ENCODE measurements at places on chromosomes 2 and 18.
A peak's percentile ranks its signal among the peaks of the same experiment; 100 is the strongest.

GRCh38 chr2:159714247-159714930 lies 2.1 kb downstream of the MARCHF7 start:
- no peak for DNase-seq

- no peak for DNase-seq
These were observed 148.7 kb downstream of the OSR1 start for GRCh38 chr2:19209575-19210341.

DNA sequence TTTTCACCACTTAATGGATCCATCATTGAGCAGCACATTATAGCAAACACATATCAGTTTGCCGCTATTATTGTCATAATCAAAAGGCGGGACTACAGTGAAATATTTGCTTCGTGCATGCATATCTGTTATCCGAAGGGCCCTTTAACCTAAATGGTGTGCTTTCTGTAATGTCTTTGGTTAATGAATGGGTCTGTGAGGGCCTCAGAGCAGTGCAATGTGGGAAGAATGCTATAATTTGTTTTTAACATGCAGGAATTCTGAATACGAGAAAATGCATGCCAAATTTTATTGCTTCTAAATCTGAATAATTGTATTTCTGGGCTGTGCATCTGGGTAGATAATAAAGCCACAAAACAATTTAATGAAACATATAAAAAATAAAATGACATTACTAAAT lies 32.8 kb upstream of the CELF4 start:
- DNase-seq, result no peak

GRCh38 chr2:224922142-224922727 lies 120.0 kb downstream of the DOCK10 start:
- DNase-seq, result no peak

GRCh38 chr18:11991021-11991795 lies 9.9 kb downstream of the IMPA2 start:
- no peak for DNase-seq

DNA sequence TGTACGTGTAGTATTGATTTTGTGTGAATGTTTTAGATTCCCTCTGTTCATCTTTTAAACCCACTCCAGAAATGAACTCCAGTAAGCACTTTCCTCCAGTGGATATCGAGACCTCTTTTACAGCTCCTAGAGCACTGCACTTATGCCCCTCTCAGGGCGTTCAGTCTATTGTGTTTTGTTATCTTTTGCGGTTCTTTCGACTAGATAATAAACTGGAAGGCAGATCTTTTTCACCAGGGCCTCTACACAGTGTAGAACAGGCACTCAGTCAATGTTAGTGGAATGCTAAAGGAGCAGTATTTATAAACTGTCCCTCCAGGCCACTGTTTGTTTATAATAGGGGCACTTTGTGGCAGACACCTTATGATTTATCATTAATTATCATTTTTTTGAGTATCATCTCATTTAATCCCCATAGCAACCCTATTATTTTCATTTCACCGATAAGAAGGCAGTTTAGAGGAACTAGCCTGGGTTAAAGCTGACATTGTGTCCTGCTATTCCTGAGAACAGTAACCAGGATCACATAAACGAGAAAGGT lies 742 bp upstream of the SOS1 start:
- no peak for DNase-seq

GRCh38 chr2:187924293-187924692 lies 367.4 kb upstream of the GULP1 start:
- DNase-seq, result no peak

DNA sequence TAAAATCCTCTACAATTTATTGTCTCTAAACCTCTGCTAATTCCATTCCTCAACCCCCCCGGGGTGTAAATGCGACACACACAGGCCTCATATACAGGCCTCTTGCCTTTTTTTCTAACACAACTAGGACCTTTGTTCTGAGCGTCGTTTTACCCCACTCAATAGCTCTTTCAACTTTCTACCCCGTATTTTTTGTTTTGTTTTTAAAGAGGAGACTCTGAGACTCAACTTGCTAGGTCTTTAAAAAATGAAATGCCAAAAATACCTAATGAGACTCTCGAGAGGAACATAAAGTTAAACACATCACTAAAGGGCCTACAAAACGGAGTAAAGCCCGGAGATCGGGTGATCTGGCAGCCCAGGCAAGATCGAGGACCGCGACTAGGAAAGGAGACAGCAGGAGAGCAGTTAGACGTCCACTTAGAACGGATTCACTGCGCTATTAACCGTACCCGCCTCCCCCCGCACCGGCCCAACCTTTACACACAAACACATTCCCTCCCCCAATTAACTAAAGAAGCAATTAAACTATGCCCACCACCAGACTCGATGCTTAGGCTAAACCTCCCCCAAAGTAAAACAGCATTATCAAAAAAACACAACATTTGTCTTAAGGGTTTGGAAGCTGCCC lies 1.7 kb downstream of the TRIP12 start:
- DNase-seq, result no peak

DNA sequence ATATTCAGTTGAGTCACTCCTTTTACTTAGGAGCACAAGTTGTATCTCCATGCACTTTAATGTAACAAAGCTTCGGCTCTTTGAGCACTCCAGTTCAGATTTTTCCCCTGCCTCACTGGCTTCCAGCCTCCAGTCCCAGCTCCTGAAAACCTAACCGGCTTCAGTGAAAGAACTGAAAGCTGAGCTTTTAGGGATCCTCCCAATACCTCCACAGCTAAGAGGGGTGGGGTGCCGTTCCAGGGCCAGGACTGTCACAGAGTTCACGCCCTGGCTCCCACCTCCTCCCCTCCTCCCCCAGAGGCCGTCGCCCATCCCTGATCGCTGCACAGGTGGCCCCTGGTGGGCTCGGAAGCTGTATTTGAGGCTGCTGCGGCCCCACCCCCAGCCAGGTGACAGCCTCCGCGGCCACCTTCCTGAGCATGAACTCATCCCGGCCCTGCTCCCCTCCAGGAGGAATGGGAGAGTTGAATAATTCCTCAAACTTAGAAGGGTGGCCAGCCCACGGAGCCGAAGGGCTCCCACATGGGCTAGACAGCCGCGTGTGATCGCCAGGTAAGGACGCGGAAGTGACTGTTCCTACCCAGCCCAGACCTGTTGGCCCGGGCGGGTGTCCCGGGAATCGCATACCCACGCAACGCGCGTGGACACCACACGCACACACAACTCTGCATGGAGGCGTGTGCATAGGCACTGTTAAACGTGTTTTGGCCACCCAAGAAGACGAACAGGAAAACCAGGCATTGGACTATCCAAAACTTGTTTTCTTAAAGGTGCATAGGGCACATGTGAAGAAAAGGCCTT lies 1.8 kb downstream of the MYO5B start:
- peak; percentile 44 for DNase-seq

DNA sequence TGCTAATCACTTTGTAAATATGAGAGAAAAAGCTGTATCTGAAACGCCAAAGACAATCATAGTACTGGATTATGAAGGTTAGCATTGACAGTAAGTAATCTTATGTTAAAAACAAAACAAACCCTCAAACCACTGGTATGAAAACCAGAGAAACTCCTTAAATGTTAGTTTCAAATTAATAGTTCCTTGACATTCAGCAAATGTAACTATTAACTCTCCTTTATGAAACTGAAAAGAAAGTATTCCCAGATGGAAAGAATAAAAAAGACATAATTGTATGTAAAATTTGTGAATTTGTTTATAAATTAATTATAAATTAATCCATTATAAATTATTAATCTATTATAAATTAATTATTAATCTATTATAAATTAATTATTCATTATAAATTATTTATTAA lies 12.3 kb downstream of the FASTKD1 start:
- DNase-seq, result no peak

- DNase-seq, result no peak
These were observed 610.2 kb downstream of the DSC3 start for GRCh38 chr18:30432349-30432748.

DNA sequence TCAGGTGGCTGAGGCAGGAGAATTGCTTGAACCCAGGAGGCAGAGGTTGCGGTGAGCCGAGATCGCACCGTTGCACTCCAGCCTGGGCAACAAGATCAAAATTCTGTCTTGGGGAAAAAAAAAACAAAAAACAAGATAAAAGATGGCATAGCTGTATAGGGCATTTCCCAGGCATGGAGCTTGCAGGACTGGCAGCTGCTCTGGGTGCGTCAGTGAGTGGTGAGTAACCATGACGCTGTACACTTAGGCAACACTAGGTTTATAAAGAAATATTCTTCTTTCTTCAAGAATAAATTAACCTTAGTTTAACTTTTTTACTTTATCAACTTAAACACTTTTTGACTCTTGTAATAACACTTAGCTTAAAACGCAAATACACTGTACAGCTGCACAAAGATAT lies 15.4 kb downstream of the TGOLN2 start:
- DNase-seq, result no peak

DNA sequence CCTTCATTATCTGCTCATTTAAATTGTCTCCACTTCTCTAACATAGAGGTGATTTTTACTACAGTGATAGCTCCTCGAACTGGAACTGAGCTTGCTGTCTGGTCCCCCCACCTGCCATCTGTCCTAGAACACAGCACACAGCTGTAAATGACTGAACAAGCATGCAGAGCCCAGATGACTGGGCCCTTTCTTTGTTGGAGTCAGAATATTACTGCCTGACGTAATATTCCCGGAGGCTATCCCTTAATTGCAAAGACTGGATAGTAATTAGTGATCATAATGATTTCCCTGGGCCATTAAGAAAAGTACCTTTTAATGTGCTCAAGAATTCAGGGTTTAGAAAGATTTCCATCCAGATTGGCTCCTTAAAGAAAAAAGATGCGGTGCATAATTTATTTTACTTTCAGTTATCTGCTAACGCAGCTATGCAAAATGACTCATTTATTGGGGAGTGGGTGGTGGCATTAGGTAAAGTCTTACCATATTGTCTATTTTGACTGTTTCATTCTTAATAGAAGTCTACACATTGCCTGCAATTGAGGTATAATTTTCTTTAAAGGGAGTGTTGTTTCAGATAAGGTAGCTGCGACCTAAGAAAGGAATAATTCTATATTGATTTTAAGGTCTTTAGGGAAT lies 84.4 kb downstream of the MAP4K4 start:
- DNase-seq, result no peak

GRCh38 chr2:2930841-2931240 lies 446.8 kb downstream of the EIPR1 start:
- DNase-seq, result no peak

- DNase-seq, result no peak
These were observed 244.3 kb downstream of the FAM210A start for GRCh38 chr18:13481820-13482617.

DNA sequence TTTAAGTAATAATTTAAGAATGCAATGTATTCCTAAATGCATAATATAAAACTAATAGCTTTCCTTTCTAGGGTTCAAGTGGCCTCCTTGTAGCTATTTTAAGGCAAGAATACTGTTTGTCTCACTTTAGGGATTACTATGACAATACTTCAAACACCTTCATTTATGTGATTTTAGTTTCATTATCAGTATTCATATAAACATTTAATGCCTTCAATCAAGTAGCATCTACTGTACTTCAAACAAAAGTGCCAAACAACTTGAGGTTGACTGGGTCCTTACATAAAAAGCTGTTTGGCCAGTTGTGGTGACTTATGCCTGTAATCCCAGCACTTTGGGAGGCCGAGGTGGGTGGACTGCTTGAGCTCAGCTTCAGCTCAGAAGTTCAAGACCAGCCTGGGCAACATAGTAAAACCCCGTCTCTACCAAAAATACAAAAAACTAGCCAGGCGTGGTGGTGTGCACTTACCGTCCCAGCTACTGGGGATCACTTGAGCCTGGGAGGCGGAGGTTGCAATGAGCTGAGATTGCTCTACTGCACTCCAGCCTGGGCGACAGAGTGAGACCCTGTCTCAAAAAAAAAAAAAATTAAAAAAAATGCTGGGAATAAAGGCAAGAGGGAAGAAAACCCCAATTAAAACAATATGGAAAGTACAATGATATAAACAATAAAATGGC lies 9.3 kb downstream of the MEX3C start:
- DNase-seq, result no peak

GRCh38 chr2:193843675-193844074 lies 1648.9 kb upstream of the TMEFF2 start:
- no peak for DNase-seq

- peak; percentile 42 for DNase-seq
These were observed 262.7 kb upstream of the FSIP2 start for GRCh38 chr2:185475914-185476313.

DNA sequence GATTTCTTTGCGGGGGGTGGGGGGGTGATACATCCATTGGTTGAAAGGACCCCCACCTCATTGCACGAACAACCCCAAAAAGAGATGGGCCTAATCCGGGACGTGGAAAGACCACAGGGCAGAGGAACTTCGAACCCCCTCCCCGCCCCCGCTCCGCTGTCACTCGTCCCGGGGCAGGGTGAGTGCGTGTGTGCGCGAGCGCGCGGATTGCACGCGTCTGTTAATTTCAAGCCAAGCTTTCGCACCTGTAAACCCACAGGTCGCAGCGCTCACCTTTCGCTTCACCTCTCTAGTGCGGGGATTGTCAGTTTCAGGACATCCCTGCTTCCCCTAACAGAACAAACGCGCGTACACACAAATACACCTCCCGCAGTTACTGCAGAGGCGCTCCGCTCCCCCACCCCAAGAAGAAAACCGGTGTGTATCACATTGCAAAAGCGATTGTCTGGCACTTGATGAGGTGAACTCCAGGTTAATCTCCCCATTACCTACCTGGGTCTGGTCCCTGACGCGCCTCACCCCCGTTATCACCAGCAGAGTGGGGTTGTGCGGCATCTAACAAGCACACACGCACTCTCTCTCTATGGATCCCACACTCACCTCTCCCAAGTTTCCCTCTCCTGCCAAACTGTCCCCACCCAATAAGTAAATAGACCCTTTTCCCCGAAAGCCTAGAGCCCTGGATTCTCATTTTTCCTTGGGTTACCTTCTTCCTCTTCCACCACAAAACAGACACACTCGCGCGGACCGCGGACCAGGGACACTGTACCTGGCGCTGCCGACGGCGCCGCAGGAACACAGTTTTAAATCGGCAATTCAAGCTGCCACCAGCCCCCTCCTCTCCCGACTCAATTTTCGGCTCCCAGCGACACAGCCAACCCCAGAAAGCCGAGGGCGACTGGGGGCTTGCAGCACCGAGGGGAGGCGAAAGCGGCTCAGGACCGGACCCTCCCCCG lies 1.0 kb downstream of the CYP26B1 start:
- peak; percentile 68 for DNase-seq

DNA sequence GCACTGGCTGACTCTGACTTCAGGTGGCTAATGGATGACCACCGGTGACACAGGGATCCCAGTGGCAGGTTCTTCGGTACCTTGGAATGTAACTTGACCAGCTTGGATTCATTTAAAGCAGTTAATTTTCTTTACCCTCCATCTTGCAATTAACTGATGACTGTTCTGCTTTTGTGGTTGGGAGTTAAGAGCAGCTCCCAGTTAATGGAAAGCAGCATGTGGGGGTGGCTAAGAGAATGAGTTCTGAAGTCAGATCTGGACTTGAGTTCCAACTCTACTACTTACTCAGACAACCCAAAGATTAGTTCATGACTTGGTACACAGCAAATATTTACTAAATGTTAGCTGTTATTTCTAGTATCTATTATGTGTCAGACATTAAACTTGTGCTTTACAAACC lies 58.5 kb downstream of the FAM228A start:
- no peak for DNase-seq

DNA sequence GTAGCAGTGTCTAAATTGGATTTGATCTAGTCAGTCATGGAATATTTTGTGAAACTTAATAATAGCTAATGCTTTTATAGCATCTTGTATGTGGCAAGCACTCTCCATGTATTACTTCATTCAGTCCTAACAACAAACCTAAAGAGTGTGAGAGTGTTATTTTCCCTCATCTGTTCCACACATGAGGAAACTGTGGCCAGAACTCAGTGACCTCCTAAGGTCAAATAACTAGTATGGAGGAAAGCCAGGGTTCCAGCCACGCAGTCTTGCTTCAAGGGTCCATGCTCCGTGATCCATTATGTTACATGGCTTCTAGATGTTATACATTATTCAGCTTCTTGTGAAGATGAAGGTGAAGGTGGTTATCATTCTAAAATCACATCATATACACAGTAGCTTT lies 45.5 kb downstream of the TWSG1 start:
- no peak for DNase-seq

Data from GM23338 (cell line).